ENCODE measurements at places on chromosomes 6 and 20.

DNA sequence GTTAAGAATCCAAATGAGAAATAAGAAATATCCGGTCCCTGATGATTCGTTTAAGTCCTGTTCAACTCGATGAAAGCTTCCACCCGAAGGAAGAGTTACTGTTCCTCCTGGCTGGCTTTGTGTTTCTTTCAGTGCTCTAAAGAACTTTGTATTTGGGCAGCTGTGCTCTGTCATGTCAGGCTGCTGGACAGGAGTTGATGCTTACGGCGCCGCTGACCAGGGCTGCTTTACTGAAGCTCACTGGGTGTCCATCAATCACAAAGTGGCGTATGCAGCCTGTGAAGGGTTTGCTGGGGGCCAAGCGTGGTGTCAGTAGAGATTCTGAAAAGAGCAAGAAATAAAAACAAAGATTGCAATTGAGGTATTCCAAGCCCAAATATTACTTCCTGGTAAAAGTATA is 21.9 kb downstream of the FAM229B start:
- no peak for DNase-seq

GRCh38 chr6:34074064-34074742 is 71.7 kb downstream of the GRM4 start:
- no peak for DNase-seq

- no peak for DNase-seq
Observed at GRCh38 chr6:165988302-165988756, 179.3 kb downstream of the TBXT start.

- DNase-seq: no peak
Observed at GRCh38 chr6:160319246-160319645, 28.9 kb upstream of the SLC22A3 start.

GRCh38 chr6:150894935-150895552 is 29.5 kb downstream of the MTHFD1L start:
- DNase-seq: no peak

- DNase-seq: no peak
Observed at GRCh38 chr6:3388786-3389185, 68.1 kb downstream of the SLC22A23 start.
